ENCODE measurements at places on chromosomes 7 and 10.
A peak's percentile ranks its signal among the peaks of the same experiment; 100 is the strongest.

DNA sequence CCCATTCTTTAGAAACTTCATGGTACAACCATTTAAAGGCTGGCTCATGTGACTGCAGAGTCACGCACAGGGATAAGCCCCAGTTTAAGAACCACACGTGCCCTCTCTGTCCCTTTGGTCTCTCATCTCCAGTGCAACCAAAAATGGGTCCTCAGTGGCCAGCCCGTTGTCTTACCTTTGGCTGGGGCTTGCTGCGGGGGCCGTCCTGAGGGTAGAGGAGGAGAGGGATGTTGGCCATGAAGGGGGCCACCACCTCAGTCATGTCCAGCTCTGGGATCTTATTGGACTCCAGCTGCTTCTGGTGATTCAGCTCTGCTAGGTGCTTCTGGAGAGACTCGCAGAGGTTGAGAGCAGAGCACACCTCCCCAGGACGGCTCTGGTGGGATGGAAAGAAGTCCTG is 22.3 kb downstream of the PSAP start:
- DNase-seq: no peak

- DNase-seq: peak; percentile 7
Observed at GRCh38 chr10:129320340-129320739, 146.7 kb upstream of the MGMT start.

- no peak for DNase-seq
Observed at GRCh38 chr7:42946627-42946950, 14.4 kb downstream of the MRPL32 start.

- peak; percentile 22 for DNase-seq
Observed at GRCh38 chr10:22554461-22555182, 159.8 kb downstream of the PIP4K2A start.

DNA sequence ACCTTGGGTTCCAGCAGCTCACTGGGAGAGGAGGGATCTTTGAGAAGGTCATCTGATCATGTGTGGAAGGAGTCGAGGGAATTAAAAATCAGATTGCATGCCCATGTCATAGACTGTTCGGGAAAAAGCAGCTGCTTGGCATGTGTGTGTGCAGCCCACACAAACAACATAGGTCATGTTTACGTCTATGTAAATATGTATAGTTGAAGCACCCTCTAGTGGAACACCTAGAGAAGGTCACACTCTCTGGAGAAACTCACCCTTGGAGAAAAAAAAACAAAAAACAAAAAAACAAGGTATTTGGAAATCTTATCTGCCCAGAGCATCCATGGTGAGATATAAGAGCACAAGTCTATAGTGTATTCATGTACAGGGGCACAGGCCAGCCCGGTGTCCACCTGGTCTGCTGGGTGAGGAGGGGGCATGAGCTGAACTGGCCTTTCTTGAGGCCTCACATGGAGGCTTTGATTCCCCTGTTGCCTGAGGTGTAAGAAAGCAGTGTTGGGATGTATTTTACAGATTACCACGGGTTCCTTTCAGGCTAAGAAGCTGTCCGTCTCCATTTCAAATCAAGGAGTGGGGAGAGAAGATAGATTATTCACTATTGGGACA is 98.0 kb downstream of the NPY start:
- peak; percentile 43 for DNase-seq

DNA sequence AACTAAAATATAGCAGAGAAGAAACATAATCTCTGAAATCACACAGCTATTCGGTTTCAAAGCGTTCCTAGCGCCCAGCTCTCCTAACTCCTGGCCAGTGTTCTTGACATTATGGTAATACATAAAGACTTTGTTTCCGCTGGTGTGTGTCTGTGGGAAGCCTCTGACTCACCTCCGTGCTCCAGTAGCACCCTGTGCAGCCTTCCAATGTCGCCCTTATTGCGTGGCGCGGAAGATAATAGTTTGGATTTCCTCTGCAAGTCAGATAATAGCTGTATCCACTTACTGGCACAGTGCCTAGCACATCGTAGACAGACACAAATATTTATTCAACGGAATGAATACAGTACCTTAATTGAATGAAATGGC is 570 bp downstream of the BMS1 start:
- peak; percentile 67 for DNase-seq

- DNase-seq: no peak
Observed at GRCh38 chr10:59366290-59366689, 3.9 kb upstream of the FAM13C start.
